Activated naive CD8-positive, alpha-beta T cell treated with anti-CD3 and anti-CD28 coated beads, Interleukin-2, amount 50 U/mL, for 24 hours (primary cell): ENCODE measurements at places on chromosomes 6 and 20.

DNA sequence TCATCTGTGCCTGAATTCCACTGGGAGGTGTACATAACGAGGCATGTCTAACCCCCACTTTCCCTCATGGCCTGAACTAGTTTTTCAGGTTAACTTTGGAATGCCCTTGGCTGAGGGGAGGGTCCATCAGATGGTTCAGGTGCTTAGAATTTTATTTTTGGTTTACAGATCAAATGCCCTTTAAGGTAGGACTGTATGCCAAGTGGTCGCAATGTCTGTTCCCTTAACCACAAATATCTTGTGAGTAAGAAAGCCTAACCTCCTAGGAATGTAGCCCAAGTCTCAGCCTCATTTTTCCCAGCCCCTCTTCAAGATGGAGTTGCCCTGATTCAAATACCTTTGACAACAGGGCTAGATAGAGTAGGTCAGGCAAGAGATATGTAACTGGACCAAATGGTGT lies 78.4 kb downstream of the RNASET2 start:
- DNase-seq, result no peak

DNA sequence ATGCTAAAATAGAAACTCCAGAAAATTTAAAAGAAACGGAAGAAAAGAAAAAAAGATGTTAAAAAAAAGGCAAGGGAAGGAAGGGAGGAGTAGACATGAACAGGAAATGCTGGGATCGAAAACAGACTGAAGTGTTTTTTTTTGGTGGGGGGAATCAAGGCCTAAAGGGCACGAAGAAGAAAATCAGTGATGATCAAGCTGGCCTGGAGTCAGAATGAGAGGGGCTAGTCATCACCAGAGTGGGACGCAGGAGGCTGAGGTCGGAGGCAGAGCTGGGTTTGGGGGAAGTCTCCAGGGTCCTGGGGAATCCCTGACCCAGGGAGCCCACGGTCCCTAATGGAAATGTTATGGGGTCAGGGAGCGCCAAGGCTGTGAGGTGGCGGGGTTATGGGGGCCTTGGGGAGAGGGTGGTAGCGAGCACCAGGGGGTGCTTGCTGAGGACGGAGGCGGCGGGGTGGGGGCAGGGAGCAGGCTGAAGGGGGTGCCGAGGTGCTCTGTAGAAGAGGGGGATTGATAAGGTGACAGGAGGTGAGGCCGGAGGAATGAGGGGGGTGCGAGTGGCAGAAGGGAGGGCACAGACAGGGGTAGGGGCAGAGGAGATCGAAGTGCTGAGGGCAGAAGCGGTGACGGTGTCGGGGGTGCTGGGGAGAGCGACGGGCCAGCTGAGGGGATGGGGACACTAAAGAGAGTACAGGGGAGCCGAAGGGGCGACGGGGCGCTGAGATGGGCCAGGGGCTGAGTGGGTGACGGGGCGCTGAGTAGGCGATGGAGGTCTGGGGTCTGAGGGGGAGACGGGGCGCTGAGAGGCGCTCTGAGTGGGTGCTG lies 684 bp downstream of the ZNFX1 start:
- peak; percentile 79 for DNase-seq

- DNase-seq, result no peak
These were observed 48.8 kb downstream of the NT5E start for GRCh38 chr6:85498596-85499258.

DNA sequence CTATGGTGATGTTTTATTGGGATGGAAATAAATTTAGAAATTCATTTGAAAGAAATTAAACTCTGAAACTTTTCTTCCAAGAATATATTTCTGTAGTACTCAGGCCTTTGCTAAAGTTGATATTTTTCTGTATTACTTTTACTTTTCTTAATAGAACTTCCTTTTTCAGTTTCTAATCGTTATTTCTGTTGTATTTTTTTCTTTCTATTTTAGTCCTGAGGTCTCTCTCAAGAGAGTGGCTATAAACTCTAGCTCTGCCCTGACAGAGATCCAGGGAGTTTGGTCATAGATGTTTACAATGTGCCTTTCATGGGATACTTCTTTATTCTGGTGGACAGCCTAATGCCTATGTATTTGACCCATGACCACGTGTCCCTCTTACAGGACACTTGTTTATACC lies 51.0 kb downstream of the OR2B6 start:
- DNase-seq, result no peak

DNA sequence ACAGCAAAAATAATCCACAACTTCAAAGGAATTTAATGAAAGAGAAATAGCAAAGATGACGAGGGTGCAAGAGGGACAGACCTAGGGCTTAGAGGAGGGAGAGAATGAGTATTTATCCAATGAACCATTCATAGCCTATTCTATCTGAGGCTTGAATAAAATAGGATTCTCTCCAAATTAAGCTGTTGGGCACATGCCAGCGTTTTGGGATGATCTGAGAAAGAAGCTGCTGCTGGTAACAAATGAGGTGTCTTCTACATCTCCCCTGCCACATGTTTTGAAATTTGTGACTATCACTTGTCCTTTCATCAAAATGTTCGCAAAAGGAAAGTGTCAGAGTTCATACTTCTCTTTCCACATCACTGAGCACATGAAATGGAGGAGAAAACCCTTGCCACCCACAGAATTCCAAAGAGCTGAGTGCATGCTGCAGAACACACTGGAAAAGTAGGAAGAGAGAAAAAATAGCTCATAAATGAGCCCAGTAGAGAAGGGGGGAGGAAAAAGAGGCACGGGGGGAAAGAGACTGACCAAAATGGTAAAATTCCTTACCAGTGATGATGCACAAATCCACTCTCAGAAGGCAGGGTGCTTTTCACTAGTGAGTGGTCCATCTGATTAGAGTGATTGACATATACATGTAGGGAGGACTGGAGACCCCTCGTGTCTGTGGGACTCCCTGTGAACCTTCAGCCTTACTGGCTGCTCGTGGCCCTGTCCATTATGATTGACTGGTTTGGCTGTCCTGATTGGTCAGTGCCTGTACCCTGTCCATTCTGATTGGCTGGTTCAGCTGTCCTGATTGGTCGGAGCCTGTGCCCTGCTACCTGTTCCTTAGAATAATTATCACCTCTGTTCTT lies 180.5 kb downstream of the OGFRL1 start:
- no peak for DNase-seq

DNA sequence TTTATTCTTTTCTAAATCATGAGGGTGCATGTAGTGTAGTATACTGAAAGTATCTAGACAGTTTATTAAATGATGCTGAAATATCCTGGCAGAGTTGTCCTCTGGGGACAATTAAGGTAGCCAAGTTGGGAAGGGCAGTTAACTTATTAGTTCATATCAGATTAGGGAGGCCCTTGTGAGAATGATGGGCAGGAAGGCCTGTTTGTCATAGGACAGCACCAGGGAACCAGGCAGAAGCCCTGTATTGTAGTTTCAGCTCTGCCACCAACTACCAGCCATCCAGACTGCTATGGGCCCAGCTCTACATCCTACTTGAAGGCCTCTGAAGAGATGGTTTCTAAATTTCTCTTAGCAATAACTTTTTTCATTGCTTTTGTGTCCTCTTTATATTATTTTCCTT lies 4.0 kb downstream of the MYLIP start:
- DNase-seq, result no peak

DNA sequence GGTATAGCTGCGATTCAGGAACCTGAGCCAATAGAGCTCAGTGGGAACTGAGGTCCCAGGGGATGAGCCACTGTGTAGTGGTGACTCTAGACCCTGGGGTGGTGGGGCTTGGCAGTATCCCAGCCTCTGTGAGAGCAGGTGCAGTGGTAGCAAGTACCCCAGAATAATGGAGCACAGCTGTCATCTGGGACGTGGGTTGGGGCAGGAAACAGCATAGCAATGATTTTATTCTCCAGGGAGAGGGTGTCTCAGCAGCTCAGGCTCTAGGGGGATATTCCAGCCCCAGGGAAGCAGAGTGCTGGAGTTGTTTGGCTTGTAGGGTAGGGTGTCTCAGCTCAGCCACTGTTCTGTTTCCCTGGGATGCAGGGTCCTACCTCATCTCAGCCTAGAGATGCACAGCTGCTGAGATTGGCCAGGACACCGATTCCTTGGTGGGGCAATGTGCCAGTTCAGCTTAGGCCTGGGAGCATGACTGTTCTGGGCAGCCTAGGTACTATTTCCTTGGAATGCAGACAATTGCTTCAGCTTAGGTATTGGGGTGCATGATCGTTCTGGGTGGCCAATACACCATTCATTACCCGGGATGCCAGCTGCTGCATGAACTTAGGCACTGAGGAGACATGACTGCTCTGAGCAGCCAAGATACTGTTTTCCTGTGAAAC lies 34.0 kb upstream of the NUP153 start:
- DNase-seq, result no peak

DNA sequence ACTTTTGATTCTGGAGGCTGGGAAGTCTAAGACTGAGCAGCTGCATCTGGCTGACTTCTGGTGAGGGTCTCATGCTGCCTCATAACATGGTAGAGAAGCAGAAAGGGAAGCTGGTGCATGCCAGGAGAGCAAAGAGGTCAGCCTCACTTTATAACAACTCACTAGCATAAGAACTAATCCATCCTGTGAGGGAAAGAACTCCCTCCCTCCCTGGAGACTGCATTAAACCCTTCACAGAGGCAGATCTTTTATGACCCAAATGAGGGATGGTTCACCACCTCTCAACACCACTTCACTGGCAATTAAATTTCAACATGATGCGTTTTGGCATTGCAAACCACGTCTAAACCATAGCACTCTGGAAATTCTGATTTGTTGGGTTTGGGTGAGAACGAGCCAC lies 33.9 kb downstream of the STXBP5 start:
- DNase-seq, result no peak

GRCh38 chr20:11182720-11183119 lies 508.9 kb upstream of the JAG1 start:
- no peak for DNase-seq

- no peak for DNase-seq
These were observed 13.2 kb upstream of the FRK start for GRCh38 chr6:116073765-116074440.

DNA sequence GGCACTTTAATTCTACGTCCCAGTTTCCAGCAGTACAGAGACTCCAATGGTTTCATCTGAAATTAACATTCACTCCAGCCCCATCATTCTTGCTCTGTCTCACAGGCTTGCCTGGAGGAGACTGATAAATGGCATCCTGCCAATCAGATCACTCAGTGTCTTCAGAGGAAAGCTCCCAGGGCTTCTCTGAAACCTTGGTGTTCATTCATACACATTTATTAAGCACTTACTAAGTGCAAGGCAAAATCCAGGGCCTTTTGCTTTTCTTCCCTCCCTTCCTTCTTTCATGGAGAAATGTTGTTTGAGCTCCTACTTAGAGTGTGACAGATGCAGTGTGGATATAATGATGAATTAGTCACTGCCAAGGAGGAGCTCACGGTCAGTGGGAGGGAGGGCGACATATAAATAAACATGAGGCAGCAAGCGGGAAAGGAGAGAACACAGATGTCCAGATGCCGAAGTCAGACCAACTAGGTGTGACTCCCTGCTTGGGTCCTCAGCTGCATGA lies 106.7 kb upstream of the DTNBP1 start:
- DNase-seq, result no peak
